D721Med (cell line): ENCODE measurements at places on chromosomes 16 and 17.

DNA sequence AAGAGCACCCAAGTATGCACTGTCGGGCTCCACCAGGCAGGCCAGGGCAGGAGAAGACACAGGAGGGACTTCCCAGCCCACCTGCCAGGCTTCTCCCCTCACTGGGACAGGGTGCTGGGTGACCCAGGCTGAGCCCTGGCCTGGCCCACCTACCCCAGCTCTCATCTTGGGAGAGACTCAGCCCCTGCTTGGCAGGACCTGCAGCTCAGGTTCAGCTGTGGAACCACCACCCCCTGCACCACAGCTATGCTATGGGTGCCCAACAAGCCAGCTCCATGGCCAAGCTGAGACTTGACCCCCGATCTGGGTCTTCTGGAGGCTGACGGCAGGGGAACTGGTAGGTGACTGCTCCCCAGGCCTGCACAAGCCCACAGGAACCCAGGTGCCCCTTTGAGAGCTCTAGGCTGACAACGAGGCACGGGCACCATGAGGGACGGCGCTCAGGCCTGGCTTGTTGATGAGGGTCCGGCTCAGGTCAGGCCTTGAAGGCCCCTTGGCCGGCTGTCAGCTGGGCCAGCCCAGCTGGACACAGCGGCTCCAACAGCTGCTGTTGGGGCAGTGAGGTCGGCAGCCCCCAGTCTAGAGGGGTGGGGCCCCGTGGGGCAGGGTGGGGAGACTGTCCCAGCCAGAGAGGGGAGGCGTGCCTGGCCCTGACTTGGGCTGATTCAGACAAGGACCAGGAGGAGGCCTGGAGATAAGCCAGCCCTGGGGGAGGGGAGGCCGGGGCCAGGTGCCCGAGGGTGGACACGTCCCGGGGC is 4.6 kb downstream of the RPUSD1 start:
- DNase-seq, result no peak

DNA sequence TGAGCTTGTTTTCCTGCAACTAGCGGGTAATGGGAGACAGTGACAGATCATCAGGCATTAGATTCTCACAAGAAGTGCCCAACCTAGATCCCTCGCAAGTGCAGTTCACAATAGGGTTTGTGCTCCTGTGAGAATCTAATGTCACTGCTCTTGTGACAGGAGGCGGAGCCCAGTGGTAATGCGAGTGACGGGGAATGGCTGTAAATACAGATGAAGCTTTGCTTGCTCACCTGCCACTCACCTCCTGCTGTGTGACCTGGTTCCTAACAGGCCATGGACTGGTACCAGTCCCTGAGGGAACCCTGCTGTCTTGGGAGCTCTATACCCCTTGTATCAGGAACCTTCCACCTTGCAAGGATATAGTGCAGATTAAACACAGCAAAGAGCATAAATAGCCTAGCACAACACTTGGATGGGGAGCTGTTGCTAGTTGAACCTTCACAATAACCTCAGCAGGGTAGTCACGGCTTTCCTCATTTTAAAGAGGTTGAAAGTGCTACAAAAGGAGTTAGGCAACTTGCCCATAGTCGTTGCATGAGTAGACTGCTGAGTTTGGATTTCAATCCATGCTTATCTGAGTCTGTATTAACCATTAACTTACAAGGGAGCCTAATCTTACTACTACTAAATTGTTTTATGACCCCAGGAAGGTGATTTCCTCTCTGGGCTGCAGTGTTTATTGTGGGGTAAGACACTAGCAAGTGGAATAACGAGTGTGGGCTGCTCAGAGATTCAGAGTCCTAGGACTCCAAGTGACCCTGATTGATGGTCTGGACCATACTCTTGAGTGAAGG is 156.6 kb upstream of the ZFHX3 start:
- DNase-seq, result no peak

- no peak for DNase-seq
Measured at GRCh38 chr16:82061861-82062525, 26.9 kb downstream of the HSD17B2 start.

DNA sequence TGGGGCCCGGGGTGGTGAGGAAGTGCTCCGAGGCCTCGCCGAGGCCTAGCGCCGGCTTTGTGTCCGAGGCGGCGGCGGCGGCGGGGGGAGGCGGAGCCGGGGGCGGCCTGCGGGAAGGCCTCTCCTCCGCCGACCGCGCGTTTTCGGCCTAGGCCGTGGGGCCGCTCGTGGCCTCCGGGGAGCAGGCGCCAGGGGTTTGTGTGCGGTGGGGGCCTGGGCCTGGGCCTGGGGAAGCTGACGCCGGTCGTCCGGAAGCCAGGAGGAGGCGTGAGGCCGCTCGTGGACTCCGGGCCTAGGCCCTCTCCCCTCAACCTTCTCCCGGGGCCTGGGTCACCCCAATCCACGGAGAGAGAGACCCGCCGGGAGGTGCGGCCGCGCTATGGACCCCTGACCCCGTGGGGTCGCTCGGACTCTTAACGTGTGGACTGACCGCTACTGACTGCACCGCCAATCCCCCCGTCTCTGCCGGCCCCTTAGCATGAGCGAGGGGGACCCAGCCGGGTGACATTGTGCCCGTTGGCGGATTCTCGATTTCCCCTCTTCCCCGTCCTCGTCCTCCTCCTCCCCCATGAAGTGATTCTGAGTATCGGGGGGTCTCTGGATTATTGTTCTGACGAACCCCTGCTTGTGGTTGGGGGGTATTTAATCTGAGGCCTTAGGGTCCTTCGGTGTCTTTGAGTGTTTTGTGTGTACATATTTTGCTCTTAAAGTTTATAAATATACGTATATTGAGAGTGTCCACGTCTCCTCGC is 660 bp downstream of the RBBP6 start:
- no peak for DNase-seq

GRCh38 chr17:59652119-59652518 is 32.4 kb downstream of the CLTC start:
- DNase-seq, result no peak

GRCh38 chr16:68931196-68931595 is 87.9 kb downstream of the TANGO6 start:
- DNase-seq, result no peak

GRCh38 chr17:64747938-64748540 is 85.9 kb upstream of the SMURF2 start:
- DNase-seq, result no peak

DNA sequence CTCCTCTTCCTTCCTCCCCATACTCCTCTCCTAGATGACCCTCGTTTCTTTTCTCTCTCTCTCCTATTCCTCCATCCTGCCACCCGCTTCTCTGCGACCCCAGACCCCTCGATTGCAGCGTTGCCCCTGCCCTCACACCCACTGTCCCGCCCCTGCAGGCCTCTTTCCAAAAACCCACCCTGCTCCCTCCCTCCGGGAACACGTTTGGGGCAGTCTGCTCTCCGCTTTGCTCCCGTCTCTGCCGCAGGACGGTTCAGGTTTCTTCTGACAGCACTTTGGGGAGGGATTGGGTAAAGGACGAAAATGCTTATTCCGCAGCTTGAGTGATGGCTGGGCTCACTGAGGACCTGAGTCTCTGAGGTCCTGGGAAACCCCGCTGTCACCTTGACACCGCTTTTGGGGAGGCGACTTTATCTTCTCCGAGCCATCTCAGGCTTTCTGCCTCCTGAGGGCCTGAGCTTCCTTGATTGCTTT is 690 bp downstream of the NDE1 start:
- no peak for DNase-seq

- no peak for DNase-seq
Measured at GRCh38 chr16:20874088-20874581, 26.0 kb downstream of the DCUN1D3 start.

DNA sequence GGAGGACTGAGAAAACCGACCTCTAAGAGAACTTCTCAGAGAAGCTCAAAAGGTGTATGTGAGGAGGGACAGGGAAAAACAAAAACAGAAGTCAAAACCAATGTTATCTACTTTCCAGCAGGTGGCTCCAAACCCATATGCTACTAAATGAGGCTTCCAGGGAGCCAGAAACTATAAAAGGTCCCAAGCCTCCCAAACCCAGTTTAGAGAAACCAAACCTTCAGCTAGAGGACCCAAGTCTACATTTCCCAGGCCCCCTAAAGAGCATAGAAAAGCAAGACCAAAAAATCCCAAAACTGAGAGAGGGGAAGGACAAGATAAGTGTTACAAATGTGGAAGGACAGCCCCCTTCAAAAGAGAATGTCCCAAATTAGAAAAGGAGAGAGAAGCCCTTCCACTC is 3.7 kb downstream of the HPR start:
- no peak for DNase-seq

- DNase-seq, result no peak
Measured at GRCh38 chr16:14564861-14565687, 65.0 kb downstream of the PARN start.

GRCh38 chr17:35170968-35171771 is 23.0 kb downstream of the SLC35G3 start:
- no peak for DNase-seq
